KG1 (cell line): ENCODE measurements at places on chromosomes 6 and 20.
A peak's percentile ranks its signal among the peaks of the same experiment; 100 is the strongest.

DNA sequence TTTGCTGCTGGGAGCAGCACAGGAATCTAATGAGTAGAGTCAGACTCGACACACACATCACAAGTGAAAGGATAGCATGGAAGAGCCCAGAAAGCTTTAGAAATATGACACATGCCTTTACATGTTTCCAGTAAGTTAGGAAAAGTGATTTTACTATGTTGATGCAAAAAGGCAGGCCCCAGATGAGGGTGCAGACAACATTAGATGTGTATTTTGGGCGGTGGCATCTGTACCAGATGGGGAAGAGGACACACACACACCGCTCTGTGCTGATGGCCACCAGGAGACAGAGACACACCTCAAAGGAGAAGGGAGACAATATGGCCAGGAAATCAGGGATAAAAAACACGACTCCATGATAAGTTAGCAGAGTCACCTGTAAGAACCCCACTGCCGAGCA is 625 bp downstream of the MAS1L start:
- DNase-seq = no peak

- DNase-seq = no peak
Measured at GRCh38 chr6:89597372-89597771, 41.2 kb downstream of the LYRM2 start.

GRCh38 chr6:14734416-14735340 is 511.2 kb upstream of the JARID2 start:
- peak; percentile 26 for DNase-seq

DNA sequence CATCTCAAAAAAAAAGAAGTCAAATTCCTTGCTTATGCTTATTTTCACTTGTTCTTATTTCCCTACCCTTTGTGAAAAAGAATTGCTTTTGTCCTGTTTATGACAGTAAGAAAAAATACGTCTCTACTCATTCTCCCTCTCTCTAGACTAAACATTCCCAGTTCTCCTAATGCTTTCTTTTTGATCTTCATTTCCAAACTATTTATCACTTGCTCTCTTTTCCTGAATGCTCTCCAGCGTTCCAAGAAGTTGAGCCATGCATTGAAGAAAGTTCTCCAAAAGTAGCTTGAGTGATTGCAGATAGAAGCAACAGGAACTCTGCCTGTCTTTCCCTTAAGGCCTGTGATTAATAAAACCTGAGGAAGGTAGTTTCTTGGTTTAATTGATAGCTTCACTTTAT is 53.1 kb upstream of the TMEM170B start:
- DNase-seq = no peak

GRCh38 chr6:132592855-132593254 is 3.3 kb upstream of the TAAR5 start:
- no peak for DNase-seq

DNA sequence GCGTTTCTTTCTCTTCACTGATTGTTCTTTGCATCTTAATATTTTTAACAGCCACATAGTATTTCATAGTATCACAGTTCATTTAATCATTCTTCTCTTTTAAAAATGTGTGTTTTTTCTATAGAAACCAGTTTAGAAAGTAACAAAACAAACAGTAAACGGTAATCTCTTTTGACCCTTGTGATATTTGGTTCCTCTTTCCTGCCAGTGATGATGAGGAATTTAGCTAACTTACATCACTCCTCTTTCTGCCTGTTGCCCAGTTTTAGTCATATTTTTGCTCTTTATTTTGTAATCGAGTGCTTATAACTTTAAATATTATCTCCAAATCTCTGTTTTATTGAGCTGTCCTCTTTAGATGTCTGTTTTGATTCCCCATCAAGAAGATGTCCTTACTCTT is 38.1 kb upstream of the ZBTB24 start:
- no peak for DNase-seq

GRCh38 chr6:131013495-131013894 is 49.5 kb downstream of the EPB41L2 start:
- peak; percentile 30 for DNase-seq

DNA sequence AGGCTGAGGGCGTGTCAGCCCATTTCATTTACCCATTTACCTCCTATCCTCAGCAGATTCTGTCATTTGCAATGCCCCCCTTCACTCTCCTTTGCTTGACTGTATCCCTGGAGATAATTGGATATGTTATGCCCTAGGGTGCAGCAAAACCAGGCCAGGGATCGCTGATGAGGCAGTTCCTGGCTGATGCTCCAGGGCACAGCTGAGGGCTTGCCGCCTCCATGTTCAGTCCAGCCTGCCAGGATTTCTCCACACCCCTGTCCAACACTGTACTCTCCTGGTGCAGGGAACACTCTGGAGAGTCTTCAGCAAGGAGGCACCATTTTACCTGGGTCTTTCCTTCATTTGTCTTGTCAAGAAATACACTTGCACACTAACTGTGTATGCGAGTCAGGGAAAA is 532.1 kb upstream of the CHD6 start:
- DNase-seq = no peak

GRCh38 chr6:127859956-127860355 is 40.9 kb downstream of the THEMIS start:
- DNase-seq = no peak

GRCh38 chr20:14902432-14903089 is 565.1 kb upstream of the FLRT3 start:
- no peak for DNase-seq

- DNase-seq = no peak
Measured at GRCh38 chr6:20279608-20280287, 67.5 kb upstream of the MBOAT1 start.

DNA sequence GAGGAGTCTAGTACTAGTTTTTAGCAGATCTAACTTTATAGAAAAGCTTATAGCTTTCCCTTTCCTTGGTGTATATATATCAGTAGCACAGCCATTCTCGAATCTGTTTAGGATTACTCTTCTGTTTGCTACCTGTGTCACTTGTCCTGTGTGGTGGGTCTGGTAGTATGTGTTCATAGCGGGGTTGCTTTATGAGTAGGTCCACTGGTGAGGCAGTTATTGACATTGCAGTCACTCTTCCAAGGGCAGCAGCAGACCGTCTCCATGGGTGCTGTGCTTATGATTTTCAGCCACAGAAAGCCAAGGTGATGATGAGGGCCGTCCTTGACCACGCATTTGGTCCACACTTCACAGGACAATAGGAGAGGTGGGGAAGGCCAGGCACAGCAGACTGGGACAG is 171.5 kb downstream of the CDKAL1 start:
- no peak for DNase-seq

DNA sequence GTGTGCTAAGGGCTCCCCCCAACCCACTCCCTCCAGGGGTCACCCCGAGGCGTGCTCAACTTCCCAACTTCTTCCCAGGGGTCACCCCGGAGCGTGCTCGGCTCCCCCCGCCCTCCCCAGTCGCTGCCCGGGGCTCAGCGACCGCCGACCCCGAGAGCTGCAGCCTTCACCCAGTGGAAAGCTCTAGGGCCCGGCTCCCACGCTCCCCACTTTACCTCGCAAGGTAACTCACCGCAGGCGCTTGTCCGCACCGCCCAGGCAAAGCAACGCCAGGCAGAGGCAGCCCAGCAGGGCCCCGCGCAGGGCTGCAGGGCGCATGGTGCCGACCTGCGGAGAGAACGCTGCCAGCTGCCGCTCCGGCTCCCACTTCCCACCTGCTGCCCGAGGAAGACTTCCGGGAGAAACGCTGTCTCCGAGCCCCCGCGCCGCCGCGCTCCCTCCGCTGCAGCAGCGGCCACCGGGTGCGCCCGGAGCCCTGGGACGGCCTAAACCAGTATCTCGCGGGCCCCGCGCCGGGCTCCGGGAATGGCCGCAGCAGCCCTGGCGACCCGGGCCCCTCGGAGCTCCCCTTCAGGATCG is 396 bp downstream of the RNASET2 start:
- DNase-seq = no peak

DNA sequence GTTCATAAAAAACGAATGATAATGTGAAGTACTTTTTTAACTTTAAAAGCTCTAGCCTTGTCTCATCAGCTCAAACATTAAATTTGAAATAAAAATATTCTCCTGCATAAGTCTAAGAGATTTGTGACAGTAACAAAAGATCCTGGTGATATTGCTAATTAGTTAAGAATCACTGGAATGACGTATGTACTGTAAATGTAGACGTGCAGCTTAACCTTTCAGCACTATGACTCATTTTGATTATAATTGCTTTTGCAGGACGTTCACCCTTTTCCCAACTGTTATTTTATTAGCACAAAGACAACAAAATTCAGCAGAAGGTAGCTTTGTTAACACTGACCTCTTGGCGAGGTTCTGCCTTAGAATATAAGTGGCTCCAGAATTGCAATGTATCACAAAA is 68.6 kb downstream of the TENT5A start:
- DNase-seq = no peak

GRCh38 chr6:39808346-39808745 is 16.2 kb downstream of the DAAM2 start:
- DNase-seq = no peak

GRCh38 chr6:53300656-53301551 is 47.8 kb downstream of the ELOVL5 start:
- no peak for DNase-seq

GRCh38 chr20:61753316-61753942 is 312.3 kb downstream of the TAF4 start:
- no peak for DNase-seq

DNA sequence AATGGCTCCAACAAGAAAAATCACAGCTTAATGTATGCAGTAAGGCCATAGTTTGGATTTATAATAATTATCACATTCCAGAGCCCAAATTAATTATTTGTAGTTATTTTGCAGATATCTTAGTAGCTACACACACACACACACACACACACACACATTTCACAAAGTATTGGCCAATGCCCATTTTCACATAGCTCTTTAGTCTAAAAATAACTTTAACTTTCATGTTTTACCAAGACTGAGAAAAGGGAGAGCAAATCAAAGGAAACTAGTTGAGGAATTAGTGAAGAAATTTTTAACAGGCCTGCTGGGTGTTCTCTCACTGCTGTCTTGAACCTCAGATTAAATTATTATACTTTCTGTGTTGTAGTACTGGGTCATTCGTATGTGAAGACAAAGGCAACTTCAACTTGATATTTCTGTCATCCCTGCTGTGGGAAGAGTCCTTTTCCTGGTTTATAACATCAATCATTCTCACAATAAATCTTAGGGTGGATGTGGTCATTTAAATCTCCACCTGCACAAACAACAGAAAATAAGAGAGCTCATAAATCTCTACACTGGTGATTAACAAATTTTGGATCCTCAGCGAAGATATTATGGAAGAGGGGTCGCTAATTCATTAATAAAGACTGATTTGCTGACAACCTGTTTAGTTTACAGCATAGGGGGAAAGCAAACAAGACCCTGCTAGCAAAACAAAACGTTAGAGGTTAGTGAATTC is 1.6 kb upstream of the TCF21 start:
- DNase-seq = no peak

- DNase-seq = no peak
Measured at GRCh38 chr6:63803371-63803770, 167.8 kb downstream of the PHF3 start.

GRCh38 chr6:146103416-146104072 is 74.7 kb downstream of the GRM1 start:
- DNase-seq = no peak

GRCh38 chr6:159759645-159760044 is 2.2 kb upstream of the ACAT2 start:
- DNase-seq = no peak

DNA sequence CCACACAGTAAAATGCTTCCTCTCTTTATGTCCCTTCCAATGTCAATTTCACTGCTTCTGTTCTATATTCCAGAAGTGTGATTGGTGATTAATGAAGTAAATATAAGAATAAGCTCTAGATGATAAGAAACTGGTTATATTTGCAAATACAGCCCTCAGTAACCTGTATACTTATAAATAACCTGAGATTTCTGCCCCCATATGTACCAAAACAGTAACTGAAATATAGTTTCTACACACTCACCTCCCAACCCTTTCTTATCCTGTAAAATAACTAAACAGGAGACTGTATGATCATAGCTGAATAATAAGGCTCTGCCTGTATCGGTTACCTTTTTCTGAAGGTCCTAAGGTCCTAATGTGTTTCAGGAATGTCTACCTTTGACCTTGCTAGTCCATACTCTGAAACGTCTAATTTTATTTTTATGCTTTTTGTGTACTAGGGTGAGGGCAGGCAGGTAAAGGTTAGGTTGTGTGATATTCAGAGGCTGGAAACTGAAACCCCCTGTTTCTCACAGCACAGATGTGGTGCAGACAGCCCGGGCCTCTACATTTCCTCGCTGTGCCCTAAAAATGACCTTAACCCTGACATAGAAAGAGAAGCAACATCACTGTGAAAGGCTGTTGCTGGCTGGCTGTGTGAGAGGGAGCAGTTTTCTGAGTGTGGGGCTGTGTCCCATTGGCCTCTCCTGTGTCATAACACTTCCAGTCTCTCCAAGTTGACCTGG is 378.8 kb downstream of the CENPW start:
- DNase-seq = no peak

DNA sequence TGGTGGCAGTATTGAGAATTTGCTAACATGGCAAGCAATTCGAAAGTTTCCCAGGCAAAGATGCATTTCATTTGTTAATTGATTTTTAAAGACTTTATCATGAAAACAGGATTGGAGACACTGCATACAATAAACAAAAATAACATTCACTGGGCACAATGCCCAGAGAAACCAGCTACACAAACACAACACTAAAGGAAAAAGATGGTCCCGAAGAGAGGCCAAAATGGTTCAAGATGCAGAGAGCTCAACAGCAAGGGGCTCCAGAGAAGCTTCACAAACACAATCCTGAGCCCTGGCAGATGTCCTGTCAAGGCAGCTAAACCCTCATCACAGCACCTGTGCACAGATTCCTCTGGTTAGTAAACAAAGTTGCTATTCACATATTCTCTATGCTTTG is 79.3 kb downstream of the INSM1 start:
- no peak for DNase-seq

DNA sequence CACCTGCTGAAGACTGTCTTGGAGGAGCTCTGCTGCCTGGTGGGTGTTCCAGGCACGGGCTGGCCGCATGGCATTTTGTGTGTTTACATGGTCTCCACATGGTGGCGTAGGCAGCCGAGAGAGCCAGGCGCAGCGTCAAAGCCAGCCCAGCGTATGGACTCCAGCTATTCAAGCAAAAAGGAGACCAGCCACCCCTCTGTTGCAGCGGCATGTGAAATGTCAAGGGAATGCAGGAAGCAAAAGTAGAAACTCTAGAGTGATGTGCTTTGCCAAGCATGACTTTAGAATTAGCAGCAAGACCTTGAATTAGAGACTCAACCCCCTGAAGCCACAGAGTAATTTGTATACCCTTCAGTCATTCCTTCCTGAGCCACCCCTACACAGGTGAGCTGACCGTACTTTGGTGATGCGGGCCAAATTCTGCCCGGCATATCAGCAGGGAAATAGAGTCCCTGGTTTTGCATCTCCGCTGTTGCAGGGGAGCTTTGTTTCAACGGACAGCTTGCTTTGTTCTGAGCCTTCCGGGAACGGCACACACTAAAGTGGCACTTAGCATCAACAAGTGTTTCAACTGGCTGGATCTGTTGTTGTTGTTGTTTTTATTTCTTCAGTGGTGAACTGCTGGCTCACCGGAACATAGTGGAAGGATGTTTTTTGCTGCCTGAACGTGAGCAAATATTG is 48.5 kb downstream of the FNDC1 start:
- DNase-seq = no peak

GRCh38 chr20:35284992-35285805 is 627 bp upstream of the EIF6 start:
- no peak for DNase-seq

GRCh38 chr20:4876731-4877130 is 124.6 kb downstream of the SLC23A2 start:
- DNase-seq = no peak
